ENCODE measurements at places on chromosomes 7 and 10.

DNA sequence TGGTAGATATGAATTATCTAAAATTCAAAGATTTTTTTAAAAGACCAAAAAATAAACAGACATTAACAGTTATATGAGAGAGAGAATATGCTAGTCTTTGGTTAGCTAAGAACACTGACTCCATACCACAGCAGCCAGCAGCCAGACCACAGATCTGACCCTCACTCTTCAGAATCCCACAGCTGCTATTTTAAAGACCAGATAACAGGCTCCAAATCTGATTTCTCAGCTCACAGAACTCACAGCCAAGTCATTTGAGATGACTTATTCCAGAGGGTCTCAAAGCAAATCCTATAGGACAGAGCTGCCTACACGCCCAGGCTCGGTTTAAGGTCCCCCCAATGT, 20.4 kb downstream of the NUDCD3 start:
- no peak for DNase-seq

DNA sequence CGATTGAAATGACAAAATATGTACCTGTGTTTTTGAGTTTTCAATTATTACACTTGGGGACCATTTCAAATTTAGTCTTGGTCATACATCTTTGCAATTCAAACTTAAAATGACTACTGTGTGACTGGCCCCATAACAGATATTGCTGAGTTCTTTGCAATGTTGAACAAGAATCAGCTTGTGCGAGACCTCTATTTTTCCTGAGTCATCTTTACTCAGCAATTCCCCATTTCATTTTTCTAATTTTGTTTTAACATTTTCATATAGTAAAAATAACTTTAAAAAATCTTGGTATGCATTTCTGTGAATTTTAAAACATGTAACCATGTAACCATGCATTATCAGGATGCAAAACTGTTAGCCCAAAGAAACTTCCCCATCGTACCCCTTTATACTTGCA, 678.1 kb downstream of the ANKRD7 start:
- DNase-seq, result no peak

GRCh38 chr10:120746001-120746777, 105.0 kb upstream of the WDR11 start:
- no peak for DNase-seq

DNA sequence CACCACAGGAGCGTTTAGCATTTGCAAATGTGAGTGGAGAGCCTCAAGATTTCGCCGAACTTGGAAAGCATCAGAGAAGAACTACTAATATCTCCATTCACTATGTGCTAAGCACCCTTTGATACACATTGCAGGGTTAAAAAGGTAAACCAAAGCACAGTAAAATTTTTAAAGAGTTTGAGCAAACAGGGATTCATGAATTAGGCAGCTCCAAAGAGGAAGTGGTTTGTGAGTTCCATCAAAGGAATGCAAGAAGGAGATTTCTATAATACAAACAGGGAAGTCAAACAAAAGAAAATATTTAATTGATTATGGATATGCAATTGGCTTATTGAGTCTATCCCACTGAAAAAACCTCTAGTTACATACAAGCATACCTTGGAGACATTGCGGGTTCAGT, 81.1 kb upstream of the TMEM72 start:
- no peak for DNase-seq

GRCh38 chr10:49076319-49076718, 39.0 kb downstream of the VSTM4 start:
- no peak for DNase-seq

- no peak for DNase-seq
Observed at GRCh38 chr7:105685161-105685560, 103.9 kb upstream of the EFCAB10 start.

DNA sequence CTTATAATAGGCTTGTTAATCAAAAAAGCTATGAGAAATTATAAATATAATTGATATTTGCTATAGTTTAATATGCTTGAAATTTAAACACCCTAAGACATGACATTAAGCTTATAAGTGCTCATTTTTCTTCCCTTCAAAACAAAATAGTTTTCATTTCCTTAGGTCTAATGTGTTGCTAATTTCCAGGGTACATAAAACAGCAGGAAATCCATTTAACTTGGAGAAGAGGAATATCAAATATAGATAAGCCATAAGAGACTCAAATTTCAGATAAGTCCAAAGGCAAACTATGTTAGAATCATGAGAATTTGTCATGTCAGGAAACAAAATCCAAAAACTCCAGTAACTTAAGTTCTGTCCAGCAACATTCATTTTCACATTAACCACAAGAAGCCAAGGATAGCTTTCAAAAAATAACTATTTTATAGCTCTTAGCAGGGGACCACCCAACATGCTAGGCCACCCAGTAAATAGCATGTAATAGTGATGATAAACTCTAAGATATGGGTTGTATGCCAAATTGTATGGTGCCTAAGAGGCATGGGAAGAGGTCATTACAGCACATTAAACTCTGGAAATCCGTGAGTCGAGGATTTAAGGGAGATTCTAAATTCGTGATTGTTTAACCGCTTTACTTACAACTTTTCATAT, 298.1 kb downstream of the CRPPA start:
- DNase-seq, result no peak

DNA sequence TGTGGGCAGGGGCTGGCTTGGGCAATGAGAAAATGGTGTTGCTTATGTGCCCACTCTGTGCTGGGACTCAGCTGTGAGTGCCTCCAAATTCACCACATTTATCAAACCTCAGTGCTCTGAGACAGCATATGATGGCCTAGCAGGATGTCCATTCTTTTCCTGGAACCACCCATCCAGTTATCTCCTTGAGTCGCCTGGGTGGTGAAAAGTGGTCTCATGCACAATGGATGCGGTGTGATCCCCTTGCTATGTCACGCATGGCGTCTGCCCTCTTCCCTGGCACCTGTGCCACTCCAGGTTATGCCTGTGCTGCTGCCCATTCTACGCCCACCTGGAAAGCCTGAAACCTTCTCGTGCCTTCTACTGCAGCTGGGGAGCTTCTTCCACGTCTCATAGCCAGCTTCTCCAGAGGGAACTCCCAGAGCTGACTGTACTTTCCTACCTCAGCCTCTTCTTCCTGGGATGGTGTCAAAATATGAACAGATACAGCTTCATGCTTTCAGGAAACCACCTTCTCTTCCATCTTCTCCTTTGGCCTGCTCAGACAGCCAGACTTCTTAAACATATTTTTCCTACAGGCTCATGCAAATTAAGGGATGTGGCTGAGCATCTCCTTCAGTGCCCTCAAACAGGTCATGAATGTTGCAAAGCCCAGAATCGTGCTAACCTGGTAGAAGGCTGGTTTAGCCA, 147.3 kb downstream of the PFKFB3 start:
- no peak for DNase-seq

GRCh38 chr7:43108255-43109011, 4.0 kb upstream of the HECW1 start:
- peak; percentile 12 for DNase-seq

- DNase-seq, result no peak
Observed at GRCh38 chr7:10468908-10469307, 504.8 kb upstream of the PHF14 start.

- DNase-seq, result no peak
Observed at GRCh38 chr10:27564880-27565279, 60.8 kb downstream of the RAB18 start.

DNA sequence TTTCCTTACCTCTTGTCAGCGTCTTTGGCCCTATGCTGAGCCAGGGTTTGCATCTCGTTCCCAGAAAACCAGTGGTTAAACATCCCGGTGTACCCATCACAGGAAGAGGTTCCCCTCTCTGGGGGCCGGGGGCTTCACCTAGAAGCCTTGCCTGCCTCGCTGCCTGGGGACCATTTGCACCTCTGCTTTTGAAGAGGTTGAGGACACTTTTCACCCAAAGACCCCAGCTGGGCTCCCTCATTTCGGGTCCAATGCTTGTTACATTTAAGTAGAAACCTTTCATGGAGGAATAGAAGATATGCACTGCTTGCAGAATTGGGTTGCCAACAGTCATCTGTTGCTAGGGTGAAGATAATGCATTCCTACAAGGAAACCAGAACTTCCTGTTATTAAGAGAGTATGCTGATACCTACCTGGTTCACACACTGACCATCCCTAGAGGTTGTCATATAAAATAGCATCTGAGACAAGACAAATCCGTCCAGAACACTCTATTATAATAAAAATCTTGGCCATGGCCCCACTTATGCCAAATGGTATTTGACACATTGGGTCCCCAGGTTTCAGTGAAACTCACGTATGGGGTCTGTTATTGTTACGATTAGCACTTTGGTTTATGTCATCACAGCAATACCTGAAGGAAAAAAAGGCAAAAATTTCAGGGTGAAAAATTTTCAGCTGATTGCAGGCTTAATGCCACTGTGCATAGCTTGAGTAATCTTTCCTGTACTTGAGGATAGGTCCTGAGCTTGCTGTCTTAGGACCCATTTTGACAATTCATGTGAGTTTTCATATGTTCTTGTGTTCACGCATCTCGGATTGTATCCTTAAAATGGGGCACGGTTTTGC, 917 bp downstream of the ZNF365 start:
- DNase-seq, result no peak

DNA sequence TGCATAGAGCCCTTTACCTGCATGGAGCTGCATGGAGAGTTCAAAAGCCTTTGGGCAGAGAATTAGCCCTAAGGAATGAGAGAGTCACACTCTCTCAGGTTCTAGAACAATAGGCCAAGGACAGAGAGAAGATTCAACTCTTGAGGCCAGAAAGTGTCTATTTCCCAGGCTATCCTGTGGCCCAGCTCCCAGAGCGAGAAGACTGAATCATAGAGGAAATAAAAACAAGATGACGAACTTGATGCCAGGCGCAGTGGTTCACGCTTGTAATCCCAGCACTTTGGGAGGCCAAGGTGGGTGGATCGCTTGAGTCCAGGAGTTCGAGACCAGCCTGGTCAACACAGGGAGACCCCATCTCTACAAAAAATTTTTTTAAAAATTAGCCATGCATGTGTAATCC, 18.3 kb upstream of the PODXL start:
- no peak for DNase-seq

DNA sequence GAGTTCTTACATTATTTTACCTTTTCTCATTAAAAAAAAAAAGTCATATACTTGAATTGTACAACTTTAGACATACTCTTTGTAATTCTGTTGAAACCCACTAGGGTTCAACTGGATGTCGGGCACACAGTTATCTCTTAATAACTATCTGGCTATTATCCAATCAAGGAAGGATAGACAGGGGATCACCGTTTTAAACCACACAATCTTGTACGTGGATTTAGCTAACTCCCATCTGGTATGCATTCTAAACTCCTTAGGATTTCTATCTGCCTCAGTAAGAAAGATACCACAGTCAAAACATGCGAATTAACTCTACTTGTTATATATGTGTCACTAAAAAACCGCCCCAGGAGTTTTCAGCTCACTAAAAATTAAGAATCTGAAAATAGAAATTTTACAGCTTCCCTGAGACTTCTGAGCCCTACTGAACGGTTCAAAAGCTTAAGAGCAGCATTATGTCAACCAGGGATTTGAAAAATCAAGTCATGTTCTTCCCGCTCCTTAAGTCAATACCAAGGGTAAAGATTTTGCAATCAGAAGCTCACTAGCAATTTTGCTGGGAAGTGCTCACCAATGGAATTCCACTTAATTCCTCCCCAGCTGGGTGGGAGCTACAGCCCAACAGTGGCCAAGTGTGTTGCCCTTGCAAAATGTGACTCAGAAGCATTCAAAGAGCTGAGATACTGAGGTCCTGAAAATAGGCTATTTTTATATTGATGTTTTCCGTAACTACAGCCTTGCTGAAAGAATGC, 267.0 kb downstream of the FRMD4A start:
- no peak for DNase-seq

- DNase-seq, result no peak
Observed at GRCh38 chr7:10875080-10875479, 98.6 kb upstream of the PHF14 start.

DNA sequence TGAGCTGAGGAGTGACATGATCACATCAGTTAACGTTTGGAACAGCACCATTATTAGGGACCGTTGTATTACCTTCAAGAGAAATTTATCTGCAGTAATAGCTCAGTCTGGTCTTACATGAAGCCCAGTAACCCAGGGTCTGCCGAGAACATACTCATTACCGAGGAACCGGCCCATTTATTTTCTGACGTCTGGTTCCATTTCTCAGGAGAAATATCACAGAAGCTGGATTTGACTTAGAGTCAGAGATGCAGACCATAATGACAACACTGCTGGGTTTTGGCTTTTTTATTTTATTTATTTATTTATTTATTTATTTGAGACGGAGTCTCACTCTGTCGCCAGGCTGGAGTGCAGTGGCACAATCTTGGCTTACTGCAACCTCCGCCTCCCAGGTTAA, 163.1 kb downstream of the CCDC3 start:
- no peak for DNase-seq

DNA sequence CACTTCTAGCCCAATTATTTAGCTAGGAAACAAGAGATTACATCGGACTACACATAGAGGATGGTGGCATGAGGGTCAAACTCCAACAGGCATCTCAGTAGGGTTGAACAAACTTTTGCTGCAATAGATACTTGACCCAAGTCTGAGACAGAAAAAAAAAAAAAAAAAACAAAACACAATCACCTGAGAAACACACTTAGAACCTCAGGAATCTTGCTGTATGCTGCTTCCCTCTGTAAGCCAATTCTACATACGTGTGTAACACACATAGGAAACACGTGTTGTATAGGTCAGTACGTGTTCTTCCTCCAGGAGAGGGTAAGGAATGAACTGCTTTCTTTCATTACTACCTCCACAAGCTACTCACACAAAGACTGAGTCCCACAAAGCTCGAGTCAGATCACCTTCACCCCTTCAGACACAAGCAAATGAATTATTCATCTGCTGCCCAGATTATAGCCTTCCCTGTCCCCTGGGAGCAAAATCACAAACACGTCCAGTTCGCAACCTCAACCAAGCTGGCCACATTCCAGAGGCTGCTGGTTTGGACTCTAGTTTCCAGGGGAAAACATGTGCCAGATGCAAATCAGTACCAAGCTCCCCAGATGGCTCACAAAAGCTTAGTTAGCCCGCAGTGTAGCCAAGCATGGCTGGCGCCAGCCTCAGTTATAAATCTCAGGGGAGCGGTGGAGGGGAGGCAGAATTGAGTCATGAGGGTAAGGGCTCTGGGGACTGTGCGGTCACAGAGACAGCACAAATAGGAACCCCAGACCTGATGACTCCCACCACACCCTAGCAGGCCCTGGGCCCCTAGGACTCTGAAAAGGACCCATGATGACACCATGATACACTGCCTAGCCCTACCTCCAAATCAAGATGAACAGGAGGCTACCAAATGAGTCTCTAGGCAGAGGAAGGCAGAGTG, 15.1 kb downstream of the PSAP start:
- DNase-seq, result no peak

GRCh38 chr7:40733114-40733513, 598.3 kb downstream of the SUGCT start:
- no peak for DNase-seq

GRCh38 chr10:90947030-90947960, 26.4 kb upstream of the ANKRD1 start:
- DNase-seq, result no peak

DNA sequence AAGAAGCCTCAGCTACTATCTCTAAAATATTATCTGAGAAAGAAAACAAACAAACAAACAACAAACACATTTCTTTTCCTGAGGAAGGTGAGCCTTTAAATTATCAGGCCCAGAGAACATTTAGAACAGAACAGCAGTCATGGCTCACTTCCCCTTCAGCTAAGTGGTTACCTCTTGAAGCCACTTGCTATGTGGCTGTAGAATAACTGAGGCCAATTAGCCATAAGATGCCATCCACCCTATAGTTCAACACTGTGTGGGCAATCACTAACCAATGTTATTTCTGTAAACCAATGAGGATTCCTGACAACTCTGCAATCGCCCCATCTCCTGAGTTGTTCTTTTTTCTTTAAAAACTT, 3.7 kb upstream of the UPP1 start:
- no peak for DNase-seq

GRCh38 chr10:127976701-127977356, 69.9 kb downstream of the PTPRE start:
- no peak for DNase-seq

- DNase-seq, result no peak
Observed at GRCh38 chr10:75959209-75959608, 527.8 kb downstream of the LRMDA start.

All from naive thymus-derived CD8-positive, alpha-beta T cell (primary cell).